ENCODE measurements at places on chromosomes 5 and 9.
A peak's percentile ranks its signal among the peaks of the same experiment; 100 is the strongest.

GRCh38 chr5:158407824-158408195 lies 548.9 kb upstream of the CLINT1 start:
- DNase-seq: no peak

GRCh38 chr5:141761-142160 lies 49.5 kb upstream of the LRRC14B start:
- DNase-seq: no peak

- no peak for DNase-seq
Measured at GRCh38 chr9:83133316-83133715, 70.4 kb upstream of the RASEF start.

DNA sequence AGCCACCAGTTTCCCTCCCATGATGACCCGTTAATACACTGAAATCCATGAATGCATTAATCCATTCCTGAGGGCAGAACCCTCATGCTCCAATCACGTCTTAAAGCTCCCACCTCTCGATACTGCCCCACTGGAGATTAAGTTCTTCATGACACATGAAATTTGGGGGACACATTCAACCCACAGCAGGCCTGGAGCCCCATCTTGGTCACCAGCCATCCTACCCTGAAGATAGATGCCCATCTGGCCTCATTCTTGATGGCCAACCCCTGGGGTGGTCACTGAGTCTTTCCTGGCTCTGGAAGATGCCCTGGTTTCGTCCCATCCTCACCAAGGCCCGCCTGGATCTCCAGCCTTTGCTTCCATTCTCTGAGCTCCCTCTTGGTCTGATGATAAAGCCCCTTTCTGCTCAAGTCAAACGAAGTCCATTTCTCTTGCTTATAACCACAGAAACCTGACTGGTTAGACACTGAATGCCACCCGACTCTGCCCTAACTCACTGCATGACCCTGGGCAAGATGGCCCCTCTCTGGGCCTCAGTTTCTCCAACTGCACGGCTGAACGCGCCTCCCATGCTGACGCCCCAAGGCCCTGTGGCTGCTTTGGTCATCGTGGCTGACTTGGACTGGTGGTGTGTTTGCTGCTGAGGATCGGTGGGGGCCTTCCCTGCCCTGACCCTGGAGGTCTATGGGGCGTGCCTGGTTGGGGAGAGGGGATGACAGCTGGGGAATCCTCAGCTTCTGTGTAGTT lies 138.4 kb upstream of the IER5L start:
- no peak for DNase-seq

DNA sequence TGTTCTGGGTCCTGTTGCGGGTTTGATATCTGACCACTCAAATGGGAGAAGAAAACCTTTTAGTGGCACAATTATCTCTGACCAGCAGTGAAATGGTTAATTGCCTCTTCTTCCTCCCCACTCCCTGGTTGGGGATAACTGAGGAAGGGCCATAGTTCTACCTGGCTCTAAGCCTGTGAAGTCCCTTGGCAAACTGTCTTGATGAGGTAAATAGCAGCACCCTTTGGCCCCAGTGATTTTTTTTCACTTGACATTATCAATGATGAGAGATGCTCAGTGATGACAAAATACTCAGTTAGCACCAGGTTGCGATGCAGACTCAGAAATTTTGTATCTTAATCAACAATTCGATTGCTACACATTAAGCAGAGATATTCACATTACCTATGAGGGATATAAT lies 515.7 kb downstream of the PSAT1 start:
- no peak for DNase-seq

DNA sequence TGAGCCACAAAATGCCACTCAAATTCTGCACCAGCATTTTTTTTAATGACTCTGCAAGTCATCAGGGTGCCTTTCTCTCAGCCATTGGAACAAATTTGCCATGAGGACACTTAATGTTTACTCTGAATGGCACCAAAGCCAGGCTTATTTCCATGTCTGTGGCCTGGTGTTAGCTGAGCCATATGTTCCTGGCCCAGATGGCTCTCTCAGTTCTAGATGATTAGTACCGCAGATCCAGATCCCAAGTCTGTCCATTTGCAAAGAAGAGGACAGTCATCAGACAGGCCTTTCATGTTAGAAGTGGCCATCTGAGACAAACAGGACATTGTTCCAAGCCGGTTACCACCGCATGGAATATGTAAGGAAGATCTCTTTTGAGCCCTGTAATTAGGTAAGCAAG lies 70.3 kb downstream of the INSYN2B start:
- no peak for DNase-seq

DNA sequence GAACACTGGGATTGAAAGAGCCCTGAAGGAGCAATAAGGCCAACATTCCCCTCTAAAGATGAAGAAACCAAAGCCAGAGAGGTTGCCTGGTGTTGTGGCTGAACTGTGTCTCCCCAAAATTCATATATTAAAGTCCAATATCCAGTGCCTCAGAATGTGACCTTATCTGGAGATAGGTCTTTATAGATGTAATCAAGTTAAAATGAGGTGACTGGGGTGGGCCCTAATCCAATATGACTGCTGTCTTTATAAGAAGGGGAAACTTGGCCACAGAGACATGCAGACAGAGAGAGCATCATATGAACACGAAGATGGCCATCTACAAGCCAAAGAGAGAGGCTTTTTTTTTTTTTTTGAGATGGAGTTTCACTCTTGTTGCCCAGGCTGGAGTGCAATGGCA lies 66.9 kb upstream of the PLPP1 start:
- no peak for DNase-seq

- no peak for DNase-seq
Measured at GRCh38 chr9:99349870-99350269, 127.8 kb downstream of the SEC61B start.

DNA sequence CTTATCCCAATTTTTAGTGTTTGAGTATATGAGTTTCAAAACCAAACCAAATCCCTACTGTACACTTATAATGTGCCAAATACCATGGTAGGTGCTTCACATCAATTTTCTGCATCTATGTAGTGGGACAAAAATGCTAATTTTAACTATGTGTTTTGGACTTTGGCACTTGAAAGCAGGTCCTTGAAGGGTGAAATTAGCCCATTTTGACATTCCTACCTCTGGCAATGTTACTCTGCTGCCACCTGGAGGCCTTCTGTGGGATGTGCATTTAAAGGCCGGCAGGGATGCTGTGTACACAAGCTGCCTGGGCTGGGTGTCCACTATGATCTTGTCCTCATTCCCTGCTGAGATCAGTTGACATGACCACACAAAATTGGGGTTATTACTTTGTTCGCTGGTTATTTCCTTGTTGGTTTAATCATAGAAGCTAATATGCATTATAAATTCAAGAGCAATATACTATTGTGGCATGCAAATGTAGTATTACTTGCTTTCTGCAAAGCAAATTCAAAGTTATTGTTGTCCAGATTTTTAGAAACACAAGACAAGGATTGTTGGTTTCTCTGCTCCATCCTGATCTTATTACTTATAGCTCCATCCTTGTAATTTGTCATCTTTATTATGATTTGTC lies 166.8 kb downstream of the ARHGEF28 start:
- DNase-seq: peak; percentile 36

- DNase-seq: no peak
Measured at GRCh38 chr9:90107040-90107725, 502.4 kb downstream of the GADD45G start.

DNA sequence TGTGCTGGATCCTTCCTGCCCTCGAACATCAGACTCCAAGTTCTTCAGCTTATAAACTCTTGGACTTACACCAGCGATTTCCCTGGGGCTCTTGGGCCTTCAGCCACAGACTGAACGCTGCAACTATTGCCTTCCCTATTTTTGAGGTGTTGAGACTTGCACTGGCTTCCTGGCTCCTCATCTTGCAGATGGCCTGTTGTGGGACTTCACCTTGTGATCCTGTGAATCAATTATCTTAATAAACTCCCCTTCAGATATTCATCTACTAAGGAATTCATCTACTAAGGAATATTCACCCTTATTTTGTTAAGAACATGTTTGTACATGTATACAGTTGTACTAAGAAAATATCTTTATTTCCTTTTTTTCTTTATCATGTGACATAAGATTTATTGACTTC lies 1079.7 kb downstream of the CDH12 start:
- no peak for DNase-seq

GRCh38 chr9:650362-650761 lies 191.1 kb upstream of the DMRT1 start:
- DNase-seq: no peak

DNA sequence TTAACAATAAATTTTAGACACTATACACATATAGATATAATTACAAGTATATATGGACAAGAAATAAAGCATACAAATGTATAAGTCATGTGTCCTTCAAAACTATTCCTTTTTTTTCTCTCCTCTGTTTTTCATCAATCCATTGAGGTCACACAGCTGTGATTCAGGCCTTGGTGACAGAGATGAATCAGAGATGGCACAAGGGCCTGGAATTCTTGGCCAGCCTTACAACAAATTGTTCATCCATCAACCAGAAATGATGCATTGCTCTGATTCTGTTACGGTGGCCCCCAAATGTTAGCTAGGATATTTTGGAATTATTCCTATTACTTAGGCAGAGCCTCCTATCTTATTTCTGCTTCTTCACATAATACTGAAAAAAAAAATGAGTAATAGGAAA lies 108.7 kb upstream of the MPDZ start:
- no peak for DNase-seq

- no peak for DNase-seq
Measured at GRCh38 chr9:16026886-16027285, 474.0 kb downstream of the CCDC171 start.

DNA sequence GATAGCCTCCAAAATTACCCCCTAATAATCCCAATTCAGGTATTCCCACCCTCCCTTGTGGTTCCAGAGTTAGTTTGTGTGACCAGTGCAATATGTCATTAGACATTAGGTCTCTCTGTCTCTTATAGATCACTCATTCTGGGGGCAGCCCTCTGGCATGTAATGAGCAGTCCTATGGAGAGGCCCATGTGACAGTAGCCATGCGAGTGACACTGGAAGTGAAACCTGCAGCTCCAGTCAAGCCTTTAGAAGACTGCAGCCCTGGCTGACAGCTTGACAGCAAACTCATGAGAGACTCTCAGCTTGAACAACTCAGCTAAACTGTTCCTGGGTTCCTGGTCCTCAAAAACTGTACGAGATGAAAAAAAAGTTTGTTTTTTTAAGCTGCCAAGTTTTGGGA lies 54.0 kb upstream of the HSPB3 start:
- DNase-seq: no peak
